ENCODE measurements at places on chromosomes 3 and 15. TPM values are rescaled to one million over a fixed set of nuclear protein-coding genes. Genes with fewer than 3 reads are reported as not detected.

Gene CCDC54
- total RNA-seq = not detected

Gene MTHFS
- 14.8 TPM for total RNA-seq

Gene KBTBD13
- total RNA-seq = not detected

Gene ADGRG7
- 0.30 TPM for total RNA-seq

Gene EFCAB12
- 0.05 TPM for total RNA-seq

Gene MRPL46
- 7.6 TPM for total RNA-seq

Gene CFAP100
- total RNA-seq = not detected

Gene CMTM6
- 75.3 TPM for total RNA-seq

Gene C2CD4A
- total RNA-seq = not detected

Gene STAB1
- 1.1 TPM for total RNA-seq

Gene DISP2
- total RNA-seq = 0.30 TPM

Gene WNT5A
- 77.3 TPM for total RNA-seq

Gene GLT8D1
- total RNA-seq = 164 TPM
